ENCODE measurements at places on chromosomes 1 and 21.

DNA sequence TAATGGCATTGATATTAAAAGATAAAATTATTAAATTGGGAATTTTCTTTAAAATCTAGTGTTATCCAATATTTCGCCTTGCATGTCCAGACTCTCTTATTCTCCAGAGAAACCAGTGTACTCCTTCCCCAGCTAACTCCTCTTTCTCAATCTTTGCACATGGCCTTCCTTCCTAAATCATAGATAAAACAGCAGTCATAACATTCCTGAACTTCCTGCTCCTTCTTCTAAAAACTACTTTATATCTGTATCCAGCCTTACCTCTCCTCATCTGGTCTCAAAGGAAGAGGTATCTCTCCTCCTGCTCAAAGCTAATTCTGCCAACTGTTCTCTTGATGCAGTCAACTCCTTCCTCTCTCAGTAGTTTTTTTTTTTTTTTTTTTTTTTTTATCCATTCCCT, 39.5 kb upstream of the NEK7 start:
- no peak for DNase-seq

DNA sequence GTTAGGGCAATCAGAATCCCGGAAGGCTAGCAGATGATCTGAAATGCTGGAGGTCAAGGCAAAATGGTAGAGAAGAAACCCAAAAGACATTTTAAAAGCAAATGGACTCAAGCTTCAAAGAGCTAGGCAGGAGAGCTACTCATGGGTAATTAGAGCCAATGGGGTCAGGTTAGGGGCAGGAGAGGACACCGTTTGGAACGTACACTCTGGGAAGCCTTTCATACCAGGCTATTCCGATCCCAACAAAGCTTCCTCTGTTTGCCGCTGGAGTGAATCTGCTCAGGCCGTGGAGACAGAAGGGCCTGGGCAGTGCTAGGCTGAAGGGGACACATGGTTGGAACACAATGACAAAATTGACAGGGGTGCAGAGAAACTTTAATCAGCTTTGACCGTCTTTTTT, 346.6 kb downstream of the RPS6KC1 start:
- DNase-seq = no peak

GRCh38 chr1:53462769-53463501, 3.7 kb downstream of the DMRTB1 start:
- peak; percentile 75 for DNase-seq

DNA sequence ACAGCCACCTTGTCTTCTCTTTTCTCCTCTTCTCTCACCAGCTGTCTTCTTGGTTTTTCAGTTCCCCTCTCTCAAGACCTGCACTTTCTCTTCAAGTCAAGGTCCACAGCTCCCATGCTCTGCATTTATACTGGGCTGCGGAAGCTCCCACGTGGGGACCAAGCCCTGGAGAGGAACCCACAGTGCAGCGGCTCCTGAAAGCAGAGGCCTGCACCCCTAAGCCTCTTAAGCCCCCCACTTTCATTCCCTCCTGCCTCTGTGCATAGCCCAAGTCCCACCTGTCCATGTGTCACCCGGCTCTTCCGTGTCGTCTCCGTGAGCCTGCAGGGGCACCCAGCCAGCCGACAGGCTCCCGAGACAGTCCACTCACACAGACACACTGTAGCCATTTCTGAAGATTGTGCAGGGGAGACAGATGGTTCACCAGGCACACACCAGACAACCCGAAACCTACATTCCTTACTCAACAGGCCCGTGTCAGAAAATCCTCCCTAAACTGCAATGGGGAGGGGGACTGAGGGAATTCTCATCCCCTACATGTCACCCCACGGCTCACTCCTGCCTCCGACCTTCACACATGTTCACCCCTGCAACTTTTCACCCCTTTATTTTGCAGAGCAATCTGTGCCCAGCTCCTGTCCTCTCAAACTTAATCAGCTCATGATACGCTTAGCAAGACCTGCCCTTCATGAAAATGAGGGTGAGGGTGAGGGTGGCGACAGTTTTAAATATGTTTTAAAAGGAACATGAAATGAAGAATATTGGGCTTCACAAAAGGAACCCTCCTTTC, 6.3 kb downstream of the MX2 start:
- DNase-seq = no peak

DNA sequence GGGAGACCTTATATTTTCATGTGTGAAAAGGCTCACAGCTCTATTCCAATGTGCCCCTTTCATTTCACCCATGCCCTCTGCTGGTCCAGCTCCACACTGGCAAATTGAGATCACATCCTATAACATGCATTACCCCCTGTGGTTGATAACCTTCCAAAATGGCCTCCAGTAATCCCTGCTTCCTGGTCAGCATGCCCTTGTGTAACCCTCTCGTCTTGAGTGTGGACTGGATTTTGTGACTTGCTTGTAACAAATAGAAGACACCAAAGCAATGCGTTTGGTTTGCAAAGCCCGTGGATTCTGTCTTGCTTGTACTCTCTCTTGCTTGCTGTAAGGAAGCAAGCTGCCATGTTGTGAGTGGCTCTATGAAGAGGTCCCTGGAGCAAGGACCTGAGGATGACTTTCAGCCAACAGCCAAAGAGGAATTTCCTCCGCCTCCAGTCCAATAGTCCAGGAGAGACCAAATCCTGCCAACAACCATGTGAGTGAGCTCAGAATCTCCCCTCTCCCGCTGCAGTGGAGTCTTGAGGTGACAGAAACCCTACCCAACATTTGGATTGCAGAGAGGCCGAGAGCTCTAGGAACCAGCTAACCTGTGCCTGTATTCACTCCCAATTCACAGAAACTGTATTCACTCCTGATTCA, 17.4 kb downstream of the KCNA10 start:
- no peak for DNase-seq

DNA sequence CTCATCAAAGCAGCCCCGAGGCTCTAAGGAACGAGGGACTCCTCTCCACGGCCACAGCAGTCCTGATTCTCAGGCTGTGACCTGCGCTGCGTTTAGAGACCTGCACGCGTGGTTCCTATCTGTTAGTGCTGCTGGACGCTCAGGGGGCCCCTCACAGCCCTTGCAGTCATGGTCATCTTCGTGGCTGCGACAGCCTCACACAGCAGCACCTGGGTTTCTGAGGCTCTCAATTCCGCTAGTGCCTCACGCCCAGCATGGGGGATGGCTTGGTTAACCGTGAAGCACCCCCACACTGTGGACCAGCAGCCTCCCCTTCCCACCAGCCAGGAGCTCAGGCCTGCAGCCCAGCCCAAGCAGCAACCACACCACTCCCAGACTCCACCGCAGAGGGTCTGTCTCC, 7.8 kb downstream of the MORN1 start:
- DNase-seq = no peak

DNA sequence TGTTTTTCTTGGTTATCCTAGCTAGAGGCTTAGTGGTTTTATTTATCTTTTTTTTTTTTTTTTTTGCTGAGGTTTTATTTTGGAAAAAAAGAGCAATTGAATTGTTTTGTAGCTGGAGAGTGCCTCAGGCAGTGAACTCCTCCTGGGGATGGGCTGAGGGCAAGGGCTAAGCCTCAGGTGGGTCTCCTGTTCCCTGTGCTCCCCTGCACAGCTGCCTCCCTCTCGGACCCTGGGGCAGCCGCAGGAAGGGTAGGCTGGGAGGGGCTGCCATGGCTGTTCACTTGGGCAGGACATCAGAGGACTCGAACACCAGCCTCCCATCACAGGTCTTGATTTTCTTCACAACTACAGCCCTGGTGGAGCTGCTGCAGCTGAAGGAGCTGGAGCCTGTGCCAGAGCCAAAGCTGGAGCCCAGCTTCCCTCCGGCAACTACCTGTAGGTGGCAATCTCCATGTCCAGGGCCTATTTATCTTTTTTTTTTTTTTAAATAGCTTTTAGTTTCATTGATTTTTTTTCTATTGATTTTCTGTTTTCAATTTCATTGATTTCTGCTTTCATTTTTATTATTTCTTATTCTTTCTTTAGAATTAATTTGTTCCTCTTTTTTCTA, 28.9 kb downstream of the LEPR start:
- no peak for DNase-seq

DNA sequence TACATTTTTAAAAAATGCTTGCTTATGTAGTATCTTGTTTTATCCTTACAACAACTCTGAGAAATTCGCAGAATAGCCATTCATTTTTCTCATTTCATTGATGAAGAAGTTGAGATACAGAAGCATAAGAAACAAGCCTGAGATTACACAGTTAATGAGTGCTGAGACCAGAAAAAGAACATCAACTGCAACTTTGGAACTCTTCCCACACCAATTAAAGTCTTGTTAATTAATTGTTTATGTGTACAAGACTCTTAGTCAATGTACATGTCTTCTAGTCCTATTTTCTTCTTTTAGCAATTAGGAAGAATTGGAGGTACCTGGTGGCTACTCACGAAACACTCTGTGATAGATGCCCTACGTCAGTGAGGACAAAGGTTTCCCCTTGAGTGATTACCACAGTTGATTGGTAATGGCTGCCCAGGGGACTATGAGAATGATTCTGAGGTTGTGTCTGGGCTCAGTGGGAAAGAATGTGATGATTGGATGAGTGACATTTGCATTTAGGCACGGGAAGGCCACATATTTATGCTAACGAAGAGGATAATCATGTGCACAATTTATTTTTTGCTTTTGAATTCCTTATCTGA, 187.4 kb upstream of the KCNK2 start:
- DNase-seq = no peak

GRCh38 chr21:42456457-42456856, 39.6 kb downstream of the RSPH1 start:
- DNase-seq = no peak

DNA sequence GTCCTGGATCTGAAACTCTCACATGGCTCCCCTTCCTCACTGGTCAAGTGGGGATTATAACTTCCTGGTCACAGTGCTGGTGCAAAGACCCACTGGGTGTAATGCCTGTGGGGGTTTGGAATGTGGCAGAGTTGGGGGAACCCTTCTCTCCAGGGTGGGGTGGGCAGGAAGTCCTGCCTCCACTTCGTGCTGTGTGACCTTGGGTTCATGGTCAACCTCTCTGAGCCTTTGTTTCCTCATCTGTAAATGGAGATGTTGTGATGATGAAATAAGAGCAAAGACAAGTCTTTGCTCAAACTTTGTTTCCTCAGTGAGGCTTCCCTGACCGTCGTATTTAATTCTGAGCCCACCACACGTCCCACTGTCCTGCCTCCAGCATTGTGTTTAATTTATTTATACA, 564.7 kb downstream of the PTPRU start:
- no peak for DNase-seq

GRCh38 chr1:43383449-43383848, 6.2 kb downstream of the MED8 start:
- no peak for DNase-seq

GRCh38 chr21:26842300-26842699, 2.9 kb downstream of the ADAMTS1 start:
- DNase-seq = no peak

DNA sequence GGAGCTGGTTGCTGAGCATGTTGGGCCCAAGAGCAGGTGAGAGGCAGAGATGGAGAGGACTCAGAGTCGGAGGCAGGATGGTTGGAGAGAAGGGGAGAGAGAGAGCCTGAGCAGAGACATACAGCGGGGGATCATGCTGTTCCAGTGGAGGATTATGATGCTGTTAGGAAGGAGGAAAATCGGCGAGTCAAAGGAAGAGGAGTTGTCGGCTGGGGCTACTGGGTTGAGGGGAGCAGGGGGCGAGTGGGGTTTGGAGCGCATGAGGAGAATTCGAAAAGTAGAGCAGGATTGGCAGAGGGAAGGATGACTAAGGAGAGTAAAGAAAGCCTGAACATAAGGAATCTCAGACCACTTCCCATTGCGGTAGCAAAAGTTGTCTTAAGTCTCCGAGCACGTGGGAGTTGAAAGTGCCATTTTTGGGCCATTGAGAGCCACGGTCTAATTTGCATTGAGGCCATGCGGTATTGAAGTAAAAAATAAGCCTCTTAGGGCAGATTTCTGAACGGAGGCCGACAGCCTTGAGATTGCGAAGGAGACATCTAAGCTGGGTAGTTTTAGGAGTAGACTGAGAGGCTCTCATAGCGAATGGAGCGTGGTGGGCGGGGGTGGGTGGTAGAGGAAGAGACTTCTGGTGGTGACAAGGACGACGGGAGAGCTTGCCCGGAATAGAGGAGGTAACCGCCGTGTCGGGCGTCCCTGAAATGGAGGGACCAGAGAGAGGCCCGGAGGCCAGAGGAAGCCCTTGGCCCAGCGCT, 140.4 kb upstream of the ETV3 start:
- no peak for DNase-seq

- no peak for DNase-seq
Measured at GRCh38 chr21:45632637-45633251, 10.8 kb upstream of the PCBP3 start.
